ENCODE measurements at places on chromosomes 4 and X. TPM values are rescaled to one million over a fixed set of nuclear protein-coding genes. Genes with fewer than 3 reads are reported as not detected.

- no peak for DNase-seq
Measured at GRCh38 chrX:49075347-49075746, 1.5 kb upstream of the PRAF2 start.

GRCh38 chrX:102849396-102849795 is 87.7 kb upstream of the RAB40AL start:
- DNase-seq: no peak

GRCh38 chr4:10158333-10158942 is 41.8 kb upstream of the WDR1 start:
- peak; percentile 74 for DNase-seq

- no peak for DNase-seq
Measured at GRCh38 chrX:38268011-38268410, 47.3 kb upstream of the SRPX start.

DNA sequence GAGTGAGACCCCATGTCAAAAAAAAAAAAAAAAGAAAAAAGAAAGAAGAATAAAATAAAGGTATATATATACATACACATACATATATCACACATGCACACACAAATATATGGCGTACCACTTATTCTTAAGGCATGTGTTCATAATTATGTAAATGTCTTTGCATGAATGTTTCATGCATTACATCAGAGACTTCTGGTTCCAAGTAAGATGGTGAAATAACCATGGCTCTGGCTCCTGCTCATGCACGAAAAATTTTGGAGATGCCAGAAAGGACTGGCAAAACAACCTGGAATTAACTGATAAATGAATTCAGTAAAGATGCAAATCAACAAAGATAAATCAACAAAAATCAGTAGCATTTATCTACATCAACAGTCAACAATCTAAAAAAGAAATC is 19.7 kb upstream of the FHIP1A start:
- DNase-seq: no peak

- DNase-seq: peak; percentile 6
Measured at GRCh38 chrX:17359500-17359899, 15.5 kb upstream of the NHS start.

Gene GAGE12J
- total RNA-seq: not detected

GRCh38 chr4:1830642-1831228 is 25.2 kb downstream of the LETM1 start:
- DNase-seq: no peak

DNA sequence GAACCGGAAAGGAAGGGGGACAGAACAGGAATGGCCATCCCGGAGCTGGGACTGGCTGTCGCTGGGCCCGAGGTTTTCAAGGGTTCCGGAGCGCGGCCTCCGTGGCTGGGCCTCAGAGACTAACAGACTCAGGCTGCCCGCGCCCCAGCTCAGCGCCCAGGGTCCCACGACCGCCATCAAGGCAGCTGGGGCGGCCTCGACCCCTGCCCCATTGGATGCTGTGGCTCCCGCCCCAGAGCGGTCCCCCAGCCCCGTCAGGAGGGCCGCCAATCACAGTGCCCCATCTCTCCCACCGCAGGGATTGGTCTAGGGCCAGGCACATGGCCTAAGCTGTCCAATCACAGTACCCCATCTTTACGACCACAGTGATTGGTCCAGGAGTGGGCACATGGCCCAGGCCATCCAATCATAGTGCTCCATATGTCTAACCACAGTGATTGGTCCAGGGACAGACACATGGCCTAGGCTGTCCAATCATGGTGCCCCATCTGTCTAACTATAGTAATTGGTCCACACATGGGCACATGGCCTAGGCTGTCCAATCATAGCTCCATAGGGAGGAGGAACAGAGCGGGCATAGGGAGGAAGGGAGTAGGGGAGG is 105.3 kb upstream of the NKX1-1 start:
- peak; percentile 22 for DNase-seq

- no peak for DNase-seq
Measured at GRCh38 chrX:15843960-15844359, 10.7 kb downstream of the AP1S2 start.

Gene GAGE1
- not detected for total RNA-seq

DNA sequence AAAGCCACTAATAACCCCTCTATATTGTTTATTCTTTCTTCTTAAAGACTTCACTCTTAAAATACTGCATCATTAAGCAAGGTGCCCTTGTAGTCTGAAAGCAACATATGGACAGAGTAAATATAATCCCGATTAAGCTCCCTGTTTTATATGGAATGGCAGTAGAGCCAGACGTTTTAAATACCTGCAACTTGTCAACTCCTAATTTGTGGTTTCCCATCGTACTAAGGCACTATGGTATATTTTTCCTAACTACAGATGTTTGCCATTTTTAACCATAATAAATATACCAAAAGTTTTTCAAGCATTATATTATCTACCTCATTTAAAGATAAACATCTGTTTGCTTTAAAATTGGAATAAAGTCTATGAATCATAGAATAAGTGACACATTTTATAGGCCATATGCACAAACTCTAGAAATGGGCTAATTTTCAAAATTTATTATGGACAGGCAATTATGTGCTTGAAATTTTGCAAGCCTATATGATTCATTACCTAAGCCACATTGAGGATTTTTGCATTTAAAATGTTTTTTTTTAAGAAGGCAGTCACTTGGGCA is 194.6 kb downstream of the FRMPD4 start:
- DNase-seq: no peak

- peak; percentile 95 for DNase-seq
Measured at GRCh38 chrX:119943185-119943988, at the start of gene NKAP. NKAP (minus strand) TSS chrX:119943751; CDS start chrX:119943605, 146 bp downstream.

Gene CPE
- 204 TPM for total RNA-seq

Gene CHRDL1
- 0.74 TPM for total RNA-seq

DNA sequence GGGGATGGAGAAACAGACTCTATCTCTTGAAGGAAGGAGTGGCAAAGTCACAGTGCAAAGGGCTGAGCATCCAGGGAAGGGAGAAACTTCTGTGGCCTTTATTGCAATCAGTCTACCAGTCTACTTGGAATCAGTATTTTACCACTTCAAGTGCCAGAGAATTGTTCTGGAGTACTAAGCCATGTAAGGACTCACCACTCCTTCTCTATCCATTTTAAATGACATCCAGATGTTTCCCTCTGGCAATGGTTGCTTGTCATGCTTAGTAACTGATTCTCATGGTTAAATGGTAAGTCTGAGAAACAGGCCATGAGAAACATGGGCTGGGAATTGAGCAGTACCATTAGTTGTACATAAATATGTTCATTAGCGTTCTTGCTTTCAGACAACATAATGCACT is 21.1 kb upstream of the SMIM10 start:
- no peak for DNase-seq

- no peak for DNase-seq
Measured at GRCh38 chr4:29653221-29653620, 1066.9 kb upstream of the PCDH7 start.

DNA sequence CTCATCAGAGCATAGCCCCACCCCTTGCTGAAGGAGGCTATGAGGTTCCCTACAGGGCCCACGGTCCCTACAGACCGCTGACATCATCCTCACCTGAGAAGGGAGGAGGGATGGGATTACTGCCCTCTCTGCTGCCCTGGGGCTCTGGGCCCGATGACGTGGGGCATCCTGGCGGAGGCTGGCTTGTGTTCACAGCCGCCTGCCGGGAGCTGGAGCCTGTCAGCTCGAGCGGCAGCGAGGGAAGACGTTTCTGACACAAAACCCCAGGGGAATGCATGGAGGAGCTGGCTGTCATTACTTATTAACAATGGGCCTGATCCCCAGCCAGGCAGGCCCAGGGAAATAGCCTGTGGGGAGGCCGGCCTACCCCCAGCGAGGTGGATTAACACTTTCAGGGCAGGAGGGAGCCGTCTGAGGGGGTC is 106.6 kb upstream of the ATP6AP2 start:
- peak; percentile 25 for DNase-seq

Gene SLC9B1
- 0.14 TPM for total RNA-seq

Gene EPGN
- not detected for total RNA-seq

DNA sequence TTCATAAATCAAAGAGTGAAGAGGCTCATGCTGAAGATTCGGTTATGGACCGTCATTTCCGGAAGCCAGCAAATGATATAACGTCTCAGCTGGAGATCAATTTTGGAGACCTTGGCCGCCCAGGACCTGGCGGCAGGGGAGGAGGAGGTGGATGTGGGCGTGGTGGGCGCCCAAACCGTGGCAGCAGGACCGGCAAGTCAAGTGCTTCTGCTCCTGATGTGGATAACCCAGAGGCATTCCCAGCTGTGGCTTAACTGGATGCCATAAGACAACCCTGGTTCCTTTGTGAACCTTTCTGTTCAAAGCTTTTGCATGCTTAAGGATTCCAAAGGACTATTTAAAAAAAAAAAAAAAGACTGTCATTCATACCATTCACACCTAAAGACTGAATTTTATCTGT is 44.0 kb upstream of the EFNB1 start:
- no peak for DNase-seq

DNA sequence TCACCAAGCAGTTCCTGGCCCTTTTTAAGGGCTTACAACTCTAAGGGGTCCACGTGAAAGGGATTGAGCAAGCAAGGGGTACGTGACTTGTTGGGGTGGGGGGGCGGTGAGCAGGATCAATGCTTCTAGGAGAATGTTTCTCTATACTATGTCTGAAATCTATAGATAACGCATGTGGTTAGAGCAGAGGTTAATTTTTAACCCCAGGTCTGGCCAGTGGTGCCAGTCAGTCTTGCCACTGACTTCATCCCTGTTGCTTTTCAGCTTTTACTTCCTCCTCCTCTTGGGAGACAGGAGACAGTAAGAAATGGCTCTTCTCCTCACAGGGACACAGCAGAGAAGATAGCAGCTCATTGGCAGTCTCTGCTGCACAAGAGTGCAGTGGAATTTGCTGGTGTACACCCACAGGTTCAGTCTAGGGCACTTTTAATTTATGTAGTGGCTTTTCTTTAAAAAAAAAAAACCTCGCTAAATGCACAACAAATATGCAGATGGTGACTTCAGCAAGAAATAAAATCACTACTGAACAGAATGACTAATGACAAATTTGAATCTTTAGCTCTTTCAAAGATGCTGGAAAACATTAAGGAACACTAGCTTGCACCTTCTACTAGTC is 190.5 kb downstream of the CCNG2 start:
- no peak for DNase-seq

GRCh38 chr4:79621061-79621460 is 213.0 kb upstream of the GK2 start:
- no peak for DNase-seq

GRCh38 chr4:158835226-158836001 is 66.6 kb downstream of the FNIP2 start:
- no peak for DNase-seq

DNA sequence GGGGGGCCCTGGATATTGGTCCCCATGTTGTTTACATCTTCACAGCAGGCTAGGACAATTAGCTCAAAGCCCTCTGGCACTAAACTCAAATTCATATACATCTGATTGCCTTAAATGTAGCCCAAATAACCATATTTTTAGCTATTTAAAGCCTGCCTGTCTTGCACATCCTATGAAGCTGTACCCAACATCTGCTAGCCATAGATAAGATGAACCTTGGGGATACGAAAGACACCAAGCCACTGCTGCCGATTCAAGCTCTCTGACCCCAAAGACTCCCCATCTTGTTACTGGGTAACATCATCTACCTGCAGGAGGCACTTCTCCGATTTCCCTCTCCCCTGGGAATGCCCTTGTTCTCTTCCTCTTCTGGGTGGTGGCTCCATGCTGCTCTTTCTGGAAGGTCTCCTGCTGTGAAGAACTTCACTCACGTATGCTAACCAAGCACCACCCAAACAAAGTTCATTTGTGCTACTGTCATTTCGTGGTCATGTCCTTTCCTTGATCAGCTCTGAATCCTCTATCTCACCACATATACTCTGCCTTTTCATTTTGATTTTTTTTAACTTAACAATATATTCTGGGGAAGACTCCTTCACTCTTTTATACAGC is 107.7 kb upstream of the ATXN3L start:
- DNase-seq: no peak

Gene ARX
- not detected for total RNA-seq

Gene NEUROG2
- 0.24 TPM for total RNA-seq

Gene NPY5R
- total RNA-seq: 9.7 TPM

Gene PPP4R3C
- total RNA-seq: not detected

Gene TMEM129
- total RNA-seq: 174 TPM
